ENCODE measurements at places on chromosomes 13 and 19.

DNA sequence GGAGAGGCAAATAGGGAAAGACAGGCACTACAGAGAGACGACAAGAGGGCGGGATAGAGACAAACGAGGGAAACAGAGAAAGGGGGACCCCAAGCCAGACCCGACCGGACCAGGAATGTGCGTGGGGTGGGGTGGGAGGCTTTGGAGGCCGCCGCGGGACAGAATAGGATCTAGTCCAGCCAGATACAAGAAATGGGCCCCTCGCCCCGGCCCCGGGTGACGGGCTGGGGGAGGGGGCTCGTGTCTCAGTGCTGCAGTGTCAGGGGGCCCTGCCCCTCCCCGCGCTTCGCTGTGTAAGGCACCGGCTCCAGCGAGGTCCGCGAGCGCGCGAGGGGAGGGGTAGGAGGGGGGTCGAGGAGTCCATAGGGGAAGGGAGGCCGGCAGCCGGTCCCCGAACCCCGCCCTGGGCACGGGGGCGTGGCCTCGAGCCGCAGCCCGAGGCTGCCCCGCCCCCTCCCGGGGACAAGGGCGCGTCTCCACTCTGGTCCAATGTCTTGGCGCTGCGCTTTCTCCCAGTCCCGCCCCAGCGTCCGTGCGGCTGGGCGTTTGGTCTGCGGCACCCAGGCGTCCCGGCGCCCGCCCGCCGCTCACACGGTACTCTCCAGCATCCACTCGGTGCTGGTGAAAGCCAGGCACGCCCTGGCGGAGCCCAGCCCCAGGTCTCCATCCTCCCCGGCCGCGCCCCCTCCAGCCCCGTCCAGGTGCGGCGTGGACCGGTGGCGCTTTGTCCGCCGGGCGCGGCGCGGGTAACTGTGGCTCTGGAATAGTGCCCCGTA, 11.0 kb downstream of the IFNL1 start:
- DNase-seq: no peak

DNA sequence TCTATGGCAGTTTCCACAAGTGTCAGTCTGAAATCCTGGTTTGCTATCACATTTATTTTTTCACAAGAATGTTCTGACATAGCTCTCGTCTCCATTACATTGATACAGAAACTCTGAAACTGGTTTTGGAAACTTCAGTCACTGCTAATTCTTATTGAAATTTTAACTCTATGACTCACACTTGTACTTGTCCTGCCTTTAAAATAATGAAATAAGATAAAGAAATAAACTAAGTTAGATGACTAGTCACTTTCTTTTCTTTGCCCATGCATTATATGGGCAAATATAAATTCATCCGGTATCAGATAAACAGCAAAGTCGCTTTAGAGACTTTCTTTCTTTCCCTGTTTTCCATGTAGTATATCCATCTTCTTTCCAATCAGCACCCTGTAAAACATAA, 257.5 kb downstream of the PCDH9 start:
- no peak for DNase-seq

GRCh38 chr19:4052114-4052992, 14.3 kb downstream of the ZBTB7A start:
- peak; percentile 90 for DNase-seq

GRCh38 chr13:108176685-108177274, 38.6 kb downstream of the LIG4 start:
- DNase-seq: no peak

GRCh38 chr13:29939158-29939557, 88.7 kb upstream of the UBL3 start:
- DNase-seq: no peak

- no peak for DNase-seq
Observed at GRCh38 chr13:58343076-58343475, 711.5 kb downstream of the PCDH17 start.

DNA sequence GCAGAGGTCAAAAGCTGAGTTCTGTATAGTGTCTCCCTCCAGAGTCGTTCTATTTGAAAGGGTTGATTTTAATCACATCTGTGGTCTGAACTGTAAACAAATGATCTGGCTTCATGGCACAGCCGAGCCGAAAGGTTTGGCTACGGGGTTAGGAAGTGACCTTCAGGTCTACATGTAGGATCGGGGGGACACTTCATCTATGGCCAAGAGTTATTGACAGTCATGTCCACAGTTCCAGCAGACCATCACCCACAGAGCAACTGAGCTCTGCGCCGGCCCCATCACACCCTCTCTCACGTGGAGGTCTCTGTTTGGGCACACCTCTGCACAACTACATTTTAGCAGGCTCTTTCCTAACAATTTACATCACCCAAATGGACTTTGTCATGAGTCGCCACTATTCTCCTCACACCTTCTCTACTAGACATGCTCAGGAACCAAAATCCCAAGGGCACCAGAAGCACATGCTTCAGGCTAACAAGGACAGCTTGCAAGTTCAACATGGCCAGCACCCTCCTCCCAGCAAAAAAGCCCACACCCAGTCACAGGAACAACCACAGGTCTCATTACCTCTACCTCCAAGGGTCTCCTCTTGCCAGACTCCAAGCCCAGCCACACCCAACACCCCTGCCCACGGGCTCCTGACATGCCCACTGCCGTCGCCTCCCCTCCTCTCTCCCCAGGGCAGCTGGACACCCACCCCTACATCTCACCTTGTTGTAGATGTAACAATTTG, 36.1 kb upstream of the EPHX3 start:
- no peak for DNase-seq

DNA sequence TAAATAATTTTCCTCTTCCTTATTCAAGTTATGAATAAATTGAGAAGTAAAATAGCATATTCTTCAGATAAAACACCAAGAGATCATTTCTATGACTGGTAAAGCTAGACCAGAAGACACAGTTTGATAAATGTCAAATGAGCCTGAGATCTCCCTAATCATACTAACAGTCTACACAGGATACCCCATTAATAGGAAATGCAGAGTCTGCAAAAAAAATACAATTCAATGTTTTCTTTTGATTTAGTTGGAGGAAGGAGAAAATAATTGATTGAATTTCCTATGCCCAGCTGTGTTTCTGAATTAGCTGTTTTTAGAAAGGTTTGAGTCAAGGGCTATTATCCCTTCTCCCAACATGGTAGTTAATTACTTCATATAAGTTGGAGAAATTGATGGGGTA, 734.6 kb upstream of the SLITRK1 start:
- DNase-seq: no peak

DNA sequence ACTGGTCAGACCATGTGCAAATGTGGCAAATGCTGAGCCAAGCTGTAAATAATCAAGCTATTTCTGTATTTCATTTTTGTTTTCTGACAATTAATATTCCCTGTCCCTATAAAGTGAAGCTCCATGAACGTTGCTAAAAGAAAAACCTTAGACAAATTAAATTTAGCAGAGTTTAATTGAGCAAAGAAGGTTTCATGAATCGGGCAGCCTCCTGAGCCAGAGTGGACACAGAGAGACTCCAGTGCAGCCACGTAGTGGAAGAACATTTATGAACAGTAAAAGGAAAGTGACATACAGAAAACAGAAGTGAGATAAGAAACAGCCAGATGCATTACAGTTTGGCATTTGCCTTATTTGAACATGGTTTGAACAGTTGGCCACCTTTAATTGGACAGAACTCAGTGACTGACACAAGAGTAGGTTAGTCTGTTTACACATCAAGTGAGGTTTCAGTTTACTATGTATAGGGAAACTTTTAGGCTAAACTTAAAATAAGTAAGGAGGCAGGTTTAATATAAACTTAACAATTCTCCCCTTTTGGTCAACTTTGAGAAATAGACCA, 69.7 kb downstream of the UFM1 start:
- no peak for DNase-seq

- DNase-seq: no peak
Observed at GRCh38 chr19:35710784-35711723, 6.7 kb downstream of the ZBTB32 start.

DNA sequence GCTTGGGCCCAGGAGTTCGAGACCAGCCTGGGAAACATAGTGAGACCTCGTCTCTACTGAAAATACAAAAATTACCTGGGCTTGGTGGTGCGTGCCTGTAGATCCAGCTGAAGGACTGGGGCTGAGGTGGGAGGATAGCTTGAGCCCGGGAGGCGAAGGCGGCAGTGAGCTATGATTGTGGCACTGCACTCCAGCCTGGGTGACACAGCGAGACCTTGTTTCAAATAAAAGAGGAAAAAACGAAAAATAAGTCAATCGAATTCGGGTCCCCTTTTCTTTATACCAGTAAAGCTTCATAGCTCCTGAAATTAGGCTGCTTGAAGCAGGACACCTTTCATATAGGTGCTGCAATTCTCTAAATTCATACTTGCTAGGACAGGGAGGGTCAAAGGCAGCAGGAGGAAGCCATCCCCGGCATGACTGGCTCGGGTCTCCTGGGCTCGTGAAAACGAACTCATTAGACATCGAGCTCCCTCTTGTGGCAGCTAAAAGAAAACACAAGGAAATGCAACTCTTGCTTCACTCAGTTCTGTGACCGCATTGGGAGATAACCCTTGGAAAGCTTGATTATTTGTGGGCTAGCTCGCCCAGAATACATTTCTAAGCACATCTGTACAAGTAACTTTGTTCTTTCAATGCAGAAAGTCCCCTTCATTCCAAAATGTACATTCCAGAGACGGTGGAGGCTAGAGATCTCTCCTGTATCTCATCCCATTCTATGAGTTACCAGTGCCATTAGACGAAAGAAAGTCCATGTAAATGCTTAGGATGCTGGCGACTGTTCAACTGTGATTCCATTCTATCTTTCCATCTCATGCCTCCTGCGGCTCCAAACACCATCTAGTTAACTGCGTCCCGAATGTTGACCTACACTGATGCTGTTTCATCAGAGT, 16.8 kb downstream of the FPR2 start:
- DNase-seq: peak; percentile 93

DNA sequence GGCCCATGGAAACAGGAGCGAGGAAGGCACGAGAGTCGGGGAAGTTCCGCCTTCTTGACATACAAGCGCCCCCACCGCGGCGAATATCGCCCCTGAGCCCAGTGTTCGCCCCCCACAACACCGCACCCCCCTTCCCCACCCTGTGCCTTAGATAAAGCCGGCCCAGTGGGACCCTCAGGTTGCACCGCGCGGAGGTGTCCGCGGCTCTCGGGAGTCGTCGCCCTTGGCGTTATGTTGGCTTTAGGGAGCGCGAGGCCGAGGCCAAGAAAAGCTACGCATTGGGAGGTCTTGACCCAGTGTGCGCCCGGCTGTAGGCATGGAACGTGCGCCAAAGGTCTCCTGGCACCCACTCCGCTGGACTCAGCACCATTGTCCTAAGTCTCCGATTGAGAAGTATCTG, 603 bp upstream of the ZNF132 start:
- DNase-seq: no peak

GRCh38 chr13:100306434-100306999, 217.6 kb downstream of the PCCA start:
- DNase-seq: no peak

GRCh38 chr13:75541961-75542360, 4.3 kb upstream of the COMMD6 start:
- no peak for DNase-seq

DNA sequence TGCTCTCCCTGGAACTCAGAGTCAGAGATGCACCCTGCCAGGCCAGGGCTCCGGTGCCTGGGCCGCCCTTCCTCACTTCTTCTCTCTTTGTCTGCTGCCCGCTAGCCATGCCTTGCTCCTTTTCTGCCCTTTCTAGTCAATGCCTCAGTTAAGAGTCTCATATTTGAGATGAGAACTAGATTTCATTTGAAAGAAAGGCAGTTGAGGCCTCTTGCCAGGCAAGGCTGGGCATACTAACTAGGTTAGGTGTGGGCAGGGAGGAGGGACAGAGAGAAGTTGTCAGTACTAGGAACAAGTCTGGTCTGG, 341.6 kb downstream of the DNAJC15 start:
- no peak for DNase-seq

- DNase-seq: no peak
Observed at GRCh38 chr13:98778749-98779148, 26.3 kb upstream of the SLC15A1 start.

GRCh38 chr19:10417541-10418234, 2.6 kb upstream of the PDE4A start:
- no peak for DNase-seq

- DNase-seq: no peak
Observed at GRCh38 chr13:37211487-37211886, 106.0 kb upstream of the CSNK1A1L start.

DNA sequence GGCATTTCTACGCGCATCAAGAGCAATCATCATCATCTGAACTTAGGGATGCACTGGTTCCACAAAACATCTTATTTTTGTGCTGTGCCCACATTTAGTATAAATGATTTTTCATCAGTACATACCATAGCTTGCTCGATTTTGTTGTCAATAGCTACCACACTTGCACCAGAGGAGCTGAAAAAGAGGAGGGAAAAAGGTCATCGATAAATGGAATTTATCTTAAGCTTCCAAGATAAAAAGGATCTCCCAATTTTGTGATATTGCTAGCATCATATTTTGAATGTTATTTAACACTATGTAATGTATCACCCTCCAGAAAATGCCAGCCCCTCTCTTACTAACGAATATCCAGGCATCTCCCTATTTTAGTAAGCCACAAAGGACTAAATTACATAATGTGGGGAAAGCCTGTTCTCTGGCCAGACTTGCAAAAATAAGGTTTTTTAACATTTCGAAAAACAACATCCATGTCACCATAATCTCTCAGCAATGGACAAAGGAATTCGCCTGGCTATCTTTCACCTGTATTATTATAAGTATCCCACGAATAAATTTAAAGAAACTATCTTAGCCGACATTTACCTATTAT, 62.4 kb downstream of the SERP2 start:
- DNase-seq: no peak

DNA sequence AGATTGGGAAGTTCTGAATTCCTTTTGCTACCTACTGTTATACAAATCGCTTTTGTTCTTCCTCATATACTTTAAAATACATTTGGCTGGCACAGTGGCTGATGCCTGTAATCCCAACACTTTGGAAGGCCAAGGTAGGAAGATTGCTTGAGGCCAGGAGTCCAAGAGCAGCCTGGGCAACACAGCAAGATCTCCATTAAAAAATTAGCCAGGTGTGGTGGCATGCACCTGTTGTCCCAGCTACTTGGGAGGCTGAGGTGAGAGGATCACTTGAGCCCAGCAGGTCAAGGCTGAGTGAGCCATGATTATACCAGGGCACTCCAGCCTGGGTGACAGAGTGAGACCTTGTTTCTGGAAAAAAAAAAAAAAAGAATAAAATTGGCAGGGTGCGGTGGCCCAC, 34.4 kb upstream of the CXCL17 start:
- DNase-seq: no peak

DNA sequence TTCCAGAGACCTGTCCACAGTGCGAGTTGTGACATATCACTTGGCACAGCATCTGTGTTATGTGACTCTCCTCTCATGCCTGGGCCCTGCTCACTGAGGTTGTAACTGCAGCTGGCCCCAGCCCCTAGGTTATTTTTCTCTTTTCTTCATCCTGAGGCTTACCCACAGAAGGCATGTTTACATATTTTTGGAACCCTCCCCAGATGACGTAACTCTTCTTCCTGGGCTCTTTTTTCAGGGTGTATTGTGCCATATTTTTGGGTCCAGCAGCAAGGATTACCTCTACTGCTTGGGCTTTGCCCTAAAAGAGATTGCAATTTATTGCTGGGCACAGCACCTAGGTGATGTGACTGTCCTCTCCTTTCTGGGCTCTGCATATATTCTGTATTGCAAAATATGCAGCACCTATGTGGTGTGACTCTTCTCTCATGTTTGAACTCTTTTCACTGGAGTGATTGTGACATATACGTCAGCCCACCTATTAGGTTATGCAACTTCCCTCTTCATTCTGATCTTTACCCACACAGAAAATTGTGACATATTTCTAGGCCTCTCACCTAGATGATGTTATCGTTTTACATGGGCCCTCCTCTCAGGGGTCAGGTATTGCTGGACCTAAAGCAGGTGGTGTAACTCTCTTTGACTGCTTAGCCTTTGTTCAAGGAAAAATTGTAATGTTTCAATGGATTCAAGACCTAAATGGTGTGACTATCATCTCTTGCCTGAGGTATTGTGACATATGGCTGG, 64.5 kb upstream of the ZNF724 start:
- DNase-seq: no peak
